Cardiac septum (tissue), 1 donor: ENCODE measurements at places on chromosomes 13 and 19.

GRCh38 chr13:40580566-40581276 lies 85.7 kb downstream of the FOXO1 start:
- DNase-seq = no peak

DNA sequence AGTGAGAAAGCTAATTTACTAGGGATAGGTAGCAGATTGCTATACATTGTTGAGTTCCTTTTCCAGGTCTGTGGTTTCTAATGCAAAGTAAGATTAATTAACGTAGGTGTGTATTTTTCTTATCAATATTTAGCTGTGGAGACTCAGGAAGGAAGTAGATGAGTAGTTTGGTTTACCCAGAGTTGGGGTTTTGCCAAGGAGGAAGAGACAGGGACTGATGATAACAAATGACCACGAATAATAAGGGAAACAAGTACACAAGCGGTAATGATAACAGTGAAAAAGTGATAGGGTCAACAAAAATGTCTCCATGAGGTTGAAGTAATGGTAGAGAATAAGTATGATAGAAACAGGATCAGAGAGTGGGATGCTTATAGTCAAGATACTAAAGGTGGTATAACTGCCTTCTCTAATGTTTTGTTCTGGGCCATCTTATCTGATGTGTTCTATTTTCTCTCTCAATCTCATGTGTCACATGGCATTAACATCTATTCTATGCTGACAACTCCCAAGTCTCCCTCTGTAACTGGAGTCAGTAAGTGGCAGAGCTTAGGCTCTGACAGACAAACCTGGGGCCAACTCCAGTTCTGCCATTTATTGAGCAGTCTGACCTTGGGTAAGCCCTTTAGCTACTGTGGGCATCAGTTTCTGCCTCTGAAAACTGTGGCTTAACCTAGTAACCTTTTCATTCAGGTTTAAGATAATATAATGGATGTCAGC lies 8.8 kb downstream of the OBI1 start:
- no peak for DNase-seq

DNA sequence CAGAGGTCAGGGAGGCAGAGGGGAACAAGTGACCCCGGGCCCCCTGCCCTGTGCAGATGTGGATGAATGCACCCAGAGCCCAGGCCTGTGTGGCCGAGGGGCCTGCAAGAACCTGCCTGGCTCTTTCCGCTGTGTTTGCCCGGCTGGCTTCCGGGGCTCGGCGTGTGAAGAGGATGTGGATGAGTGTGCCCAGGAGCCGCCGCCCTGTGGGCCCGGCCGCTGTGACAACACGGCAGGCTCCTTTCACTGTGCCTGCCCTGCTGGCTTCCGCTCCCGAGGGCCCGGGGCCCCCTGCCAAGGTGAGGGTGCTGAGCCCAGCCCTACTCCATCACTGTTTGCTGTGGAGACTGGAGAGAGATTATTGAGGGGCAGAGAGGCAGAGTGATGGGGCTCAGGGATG lies 9.9 kb downstream of the LTBP4 start:
- DNase-seq = no peak

DNA sequence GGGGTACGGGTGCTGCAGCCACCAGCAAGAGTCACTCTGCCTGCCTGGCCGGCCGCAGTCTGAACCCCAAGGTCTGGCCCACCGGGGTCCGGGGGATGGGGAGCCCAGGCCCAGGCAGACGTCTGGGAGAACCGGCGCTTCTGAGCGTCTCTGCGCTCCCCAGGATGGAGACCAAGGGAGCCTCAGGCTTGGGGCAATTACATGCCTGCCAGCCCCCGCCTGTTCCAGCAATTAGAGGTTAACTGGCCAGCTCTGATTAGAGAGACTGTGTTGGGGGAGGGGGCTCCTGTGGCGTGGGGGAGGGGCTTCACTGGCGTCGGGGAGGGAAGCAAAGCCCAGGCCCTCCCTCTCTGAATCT lies 11.9 kb downstream of the MEIS3 start:
- no peak for DNase-seq

- DNase-seq = no peak
Measured at GRCh38 chr13:43245374-43245964, 222.1 kb downstream of the DNAJC15 start.
